ENCODE measurements at places on chromosomes 6 and 20.

DNA sequence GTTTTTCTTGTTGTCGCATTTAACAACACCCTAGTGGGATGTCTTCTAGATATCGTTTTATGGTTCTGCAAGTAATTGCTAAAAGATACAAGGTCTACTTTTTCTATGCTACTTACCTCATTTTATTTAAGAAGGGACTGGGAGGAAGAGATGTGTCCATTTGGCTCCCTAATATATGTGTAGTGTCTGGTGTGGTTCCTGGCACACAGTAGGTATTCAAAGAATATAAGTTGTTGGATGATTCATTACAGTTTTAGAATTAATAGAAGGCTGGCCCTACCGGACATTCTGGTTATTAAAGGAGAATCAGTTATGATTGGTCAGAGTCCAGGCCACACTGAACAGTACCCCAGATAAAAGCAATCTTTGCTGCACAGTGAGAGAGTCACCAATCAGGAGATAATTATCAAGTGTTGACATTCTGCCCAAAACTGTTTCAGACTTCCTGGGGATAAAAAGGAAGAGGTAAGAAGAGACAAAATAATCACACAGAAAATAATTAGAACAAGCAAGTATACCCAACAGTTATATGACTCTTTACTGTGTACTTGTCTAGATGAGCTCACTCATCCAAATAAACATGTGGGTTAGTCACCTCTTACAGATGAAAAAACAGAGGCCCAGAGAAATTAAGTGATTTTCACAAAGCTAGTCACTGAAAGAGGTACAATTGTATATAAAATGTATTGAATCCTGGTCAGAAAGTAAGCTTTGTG, 7.0 kb downstream of the TMEM244 start:
- no peak for DNase-seq

DNA sequence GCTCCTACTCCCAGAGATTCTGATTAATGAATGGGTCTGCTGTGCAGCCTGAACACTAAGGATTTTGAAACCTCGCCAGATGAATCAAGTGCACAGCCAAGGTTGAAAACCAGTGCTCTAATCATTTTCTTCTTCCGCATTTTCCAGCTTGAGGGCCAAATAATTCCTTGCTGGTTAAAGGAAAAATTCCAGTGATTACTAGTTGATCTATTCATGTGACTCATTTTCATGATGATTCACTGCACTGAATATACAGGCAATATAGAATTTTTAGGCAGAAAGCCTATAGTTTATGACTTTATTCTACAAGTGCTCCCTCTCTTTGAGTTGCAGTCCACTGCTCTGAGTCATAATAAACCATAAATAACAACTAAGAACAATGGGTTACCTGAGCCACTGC, 80.6 kb upstream of the PROKR2 start:
- DNase-seq: no peak

DNA sequence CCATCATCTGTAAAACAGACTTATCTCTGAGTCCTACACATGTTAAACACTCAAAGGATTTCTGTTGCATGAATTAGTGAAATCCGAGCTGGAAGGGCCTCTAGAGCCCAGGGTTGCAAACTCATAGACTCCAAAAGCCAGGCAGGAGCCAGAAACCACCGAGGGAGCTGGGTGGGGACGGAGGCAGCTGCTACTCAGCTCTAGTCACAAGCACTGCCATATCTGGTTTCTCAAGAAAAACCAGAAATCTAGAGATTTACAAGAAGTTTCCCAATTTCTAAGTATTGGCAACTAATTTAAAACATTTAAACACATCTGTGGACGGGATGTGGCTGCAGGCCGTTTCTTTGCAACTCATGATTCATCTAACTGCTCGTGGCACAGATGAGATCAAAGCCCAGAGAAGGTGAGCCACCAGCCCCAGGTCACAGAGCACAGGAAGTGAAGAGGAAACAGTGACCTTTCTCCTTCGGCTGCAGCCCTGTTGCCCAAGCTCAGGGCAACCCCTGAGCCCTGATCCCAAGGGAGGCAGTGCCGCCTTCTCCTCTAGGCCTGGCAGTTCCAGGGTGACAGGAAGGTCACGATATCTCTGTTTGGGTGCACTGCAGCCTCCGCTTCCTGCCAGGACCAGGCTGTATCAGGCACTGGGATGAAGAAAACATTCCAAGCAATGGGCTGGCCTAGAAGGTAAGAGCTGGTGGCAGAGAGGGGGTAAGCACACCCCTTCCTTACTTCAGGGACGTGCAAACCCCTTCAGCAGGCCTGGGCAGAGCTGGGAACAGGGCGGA, 26.4 kb upstream of the PTGIS start:
- DNase-seq: no peak

DNA sequence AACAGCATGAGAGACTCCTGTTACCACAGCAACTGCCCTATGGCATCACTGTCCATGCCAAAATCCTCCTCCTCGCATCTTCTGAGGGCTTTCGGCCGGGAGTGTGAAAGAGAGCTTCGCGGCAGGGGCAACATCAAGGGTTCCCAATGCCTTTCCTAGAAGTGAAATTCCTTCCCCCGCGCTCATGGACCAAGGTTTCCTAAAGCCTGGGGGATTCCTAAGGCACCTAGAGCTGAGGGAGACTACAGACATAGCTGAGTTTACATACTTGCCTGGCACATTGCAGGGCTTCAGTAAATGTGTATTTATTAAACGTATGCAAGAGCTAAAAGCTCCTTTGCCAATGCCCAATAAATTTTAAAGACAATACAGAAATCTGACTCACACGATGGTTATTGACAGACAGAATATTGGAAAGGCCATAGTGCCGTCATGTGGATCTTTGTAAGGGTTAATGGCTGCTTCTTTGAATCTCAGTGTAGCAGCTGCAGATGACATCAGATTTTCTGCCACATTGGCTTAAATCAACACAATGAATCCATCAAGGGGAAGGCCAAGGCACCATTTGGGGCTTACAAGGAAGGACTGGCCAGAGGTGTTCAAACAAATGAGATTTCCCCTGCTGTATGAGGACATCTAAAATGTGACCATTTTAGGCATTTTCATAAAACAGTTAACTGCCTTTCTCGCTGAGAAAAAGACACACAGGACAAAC, 281.2 kb upstream of the JARID2 start:
- no peak for DNase-seq

GRCh38 chr6:160730911-160731310, 28.9 kb downstream of the PLG start:
- DNase-seq: no peak

DNA sequence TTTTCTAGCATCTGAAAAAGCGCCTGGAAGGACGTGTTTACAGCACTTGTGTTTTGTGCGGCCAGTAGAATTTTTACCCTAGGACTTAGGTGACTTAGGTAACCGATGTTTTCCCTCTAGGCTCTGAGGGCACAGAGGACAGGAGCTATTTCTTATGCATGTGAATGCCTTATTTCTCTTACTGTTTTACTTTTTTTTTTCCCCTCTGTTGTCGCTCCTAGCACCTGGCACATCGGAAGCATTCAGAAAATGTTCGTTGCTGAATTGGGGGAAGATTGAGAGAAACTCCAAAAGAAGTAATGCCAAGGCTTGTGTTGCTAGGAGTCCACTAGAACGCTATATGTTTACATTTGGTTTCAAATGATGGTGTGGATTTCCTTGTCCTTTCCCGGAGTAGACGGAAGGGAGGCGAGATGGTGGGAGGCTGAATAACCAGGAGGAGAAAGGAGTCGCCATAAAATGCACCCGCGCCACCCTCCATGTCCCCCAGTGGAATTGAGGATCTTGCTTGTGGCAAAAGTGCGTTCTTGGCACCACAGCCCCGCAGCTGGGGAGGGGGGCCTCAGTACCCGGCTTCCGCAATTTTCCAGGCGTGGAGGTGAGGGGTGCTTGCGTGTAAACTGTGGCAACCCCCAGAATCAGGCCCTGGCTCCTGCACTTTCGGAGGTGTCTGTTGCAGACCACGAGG, 6.9 kb downstream of the OLIG3 start:
- no peak for DNase-seq

GRCh38 chr6:17601386-17601703, 1.2 kb downstream of the FAM8A1 start:
- no peak for DNase-seq

- no peak for DNase-seq
These were observed 25.3 kb upstream of the CTAGE9 start for GRCh38 chr6:131736003-131736596.

- no peak for DNase-seq
These were observed 178.2 kb downstream of the SYNE1 start for GRCh38 chr6:152458648-152459644.

DNA sequence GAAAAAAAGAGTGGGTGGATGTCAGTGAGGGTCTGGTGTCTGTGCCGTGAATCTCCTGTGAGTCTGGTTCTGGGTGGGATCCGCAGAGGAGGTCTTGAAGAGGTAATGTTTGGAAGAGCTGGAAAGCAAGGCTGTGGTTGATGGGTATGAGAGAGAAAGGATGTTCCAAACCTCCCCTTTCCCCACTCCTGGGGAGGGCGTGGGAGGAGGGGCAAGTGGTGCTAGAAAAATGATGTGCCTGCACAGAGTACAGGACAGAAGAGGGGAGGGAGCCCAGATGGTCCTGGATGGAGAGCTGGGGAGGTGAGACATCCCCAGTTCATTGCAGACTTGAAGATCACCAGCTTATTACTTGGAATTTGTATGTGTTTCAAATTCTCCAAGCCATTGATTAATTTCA, 3.1 kb downstream of the CNPY3 start:
- no peak for DNase-seq

DNA sequence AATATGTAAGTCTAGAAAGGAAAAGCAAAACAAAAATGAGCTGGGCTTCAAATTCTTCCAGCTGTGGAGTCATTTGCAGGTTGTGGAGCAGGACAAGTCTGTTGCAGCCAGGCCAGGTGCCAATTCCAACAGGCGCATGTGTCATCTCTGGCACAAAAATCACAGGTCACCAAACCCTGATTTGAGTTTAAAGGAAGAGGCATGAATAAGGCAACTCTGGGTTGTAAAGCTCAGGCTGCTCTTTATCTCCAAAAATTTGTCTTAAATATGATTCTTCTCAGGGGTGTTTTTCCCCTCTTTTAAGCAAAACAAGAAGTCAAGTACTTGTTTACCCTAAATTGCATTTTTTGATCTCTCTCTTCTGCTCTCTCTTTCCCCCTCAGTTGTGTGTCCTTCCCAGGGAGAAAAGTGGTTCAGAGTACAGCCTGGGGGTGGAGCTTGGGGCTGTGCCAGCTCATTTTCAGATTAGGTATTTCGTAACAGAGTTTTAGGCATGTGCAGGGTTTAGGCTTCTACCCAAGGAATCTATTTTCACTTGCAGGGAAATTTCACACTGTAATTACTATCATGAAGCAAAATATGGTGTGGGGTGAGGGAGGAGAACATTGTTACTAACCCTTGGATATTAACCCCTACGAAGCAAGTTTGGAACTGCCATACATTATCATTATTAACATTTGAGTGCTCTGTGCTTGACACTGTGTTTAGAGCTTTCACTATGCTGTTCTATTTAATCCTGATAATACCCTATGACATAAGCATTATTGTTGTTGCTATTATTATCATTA, 8.3 kb upstream of the NCOA3 start:
- no peak for DNase-seq

DNA sequence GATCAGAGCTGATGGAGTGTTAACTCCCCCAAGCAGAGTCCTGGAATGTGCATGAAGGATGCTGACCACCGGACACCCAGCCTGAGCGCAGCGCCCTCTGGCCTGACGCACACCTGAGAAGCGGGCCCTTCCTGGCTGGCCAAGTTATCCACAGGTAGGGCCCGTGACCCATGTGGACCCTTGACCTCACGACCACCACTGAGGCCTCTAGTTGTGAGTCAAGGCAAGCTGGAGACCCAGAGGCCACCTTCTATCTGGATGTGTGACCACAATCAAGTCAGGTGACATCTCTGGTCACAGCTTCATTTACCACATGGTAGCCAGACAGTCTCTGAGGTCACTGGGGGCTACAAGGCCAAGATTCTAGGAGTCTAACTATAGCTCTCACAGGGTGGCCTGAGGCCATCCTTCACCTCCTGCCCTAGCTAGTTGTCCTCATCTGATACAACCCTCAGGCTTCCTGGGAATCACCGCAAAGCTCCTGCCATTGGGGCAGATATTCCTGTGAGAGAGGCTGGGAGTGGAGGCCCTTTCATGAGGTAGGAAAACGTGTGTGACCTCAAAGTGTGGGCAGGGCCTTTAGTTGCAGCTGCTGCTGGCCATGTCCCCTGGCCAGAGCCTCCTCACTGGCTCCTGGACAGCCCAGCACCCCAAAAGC, 53.1 kb downstream of the DSTN start:
- DNase-seq: no peak

- DNase-seq: no peak
These were observed 37.0 kb downstream of the CDC40 start for GRCh38 chr6:110217266-110217665.

GRCh38 chr6:159821122-159821521, 21.0 kb downstream of the PNLDC1 start:
- no peak for DNase-seq

DNA sequence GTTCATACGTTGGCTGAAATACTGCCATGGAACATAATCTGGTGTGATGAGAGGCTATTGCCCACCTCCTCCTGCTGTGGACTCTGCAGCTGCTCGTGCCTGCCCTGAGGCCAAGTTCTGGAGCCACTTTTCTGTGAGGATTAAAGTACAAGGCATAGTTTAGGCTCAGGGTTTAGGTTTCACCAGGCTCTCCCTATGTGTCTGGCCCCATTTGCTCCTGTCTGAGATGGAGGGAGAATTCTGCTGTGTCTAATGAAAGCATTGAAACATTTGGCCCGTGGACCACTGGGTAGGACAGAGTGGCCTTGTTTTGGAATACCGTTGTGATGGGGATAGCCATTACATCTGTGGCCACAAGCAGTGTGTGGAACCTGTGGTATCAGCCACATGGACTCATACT, 5.9 kb downstream of the WRNIP1 start:
- no peak for DNase-seq

- no peak for DNase-seq
These were observed 127.3 kb upstream of the RALGAPA2 start for GRCh38 chr20:20839771-20840170.

GRCh38 chr6:53750052-53750650, 44.7 kb upstream of the LRRC1 start:
- no peak for DNase-seq

All from GM13977 (cell line).